ENCODE measurements at places on chromosomes 1 and 21.
A peak's percentile ranks its signal among the peaks of the same experiment; 100 is the strongest.

GRCh38 chr1:31591425-31592093 lies 15.2 kb downstream of the TINAGL1 start:
- no peak for DNase-seq

DNA sequence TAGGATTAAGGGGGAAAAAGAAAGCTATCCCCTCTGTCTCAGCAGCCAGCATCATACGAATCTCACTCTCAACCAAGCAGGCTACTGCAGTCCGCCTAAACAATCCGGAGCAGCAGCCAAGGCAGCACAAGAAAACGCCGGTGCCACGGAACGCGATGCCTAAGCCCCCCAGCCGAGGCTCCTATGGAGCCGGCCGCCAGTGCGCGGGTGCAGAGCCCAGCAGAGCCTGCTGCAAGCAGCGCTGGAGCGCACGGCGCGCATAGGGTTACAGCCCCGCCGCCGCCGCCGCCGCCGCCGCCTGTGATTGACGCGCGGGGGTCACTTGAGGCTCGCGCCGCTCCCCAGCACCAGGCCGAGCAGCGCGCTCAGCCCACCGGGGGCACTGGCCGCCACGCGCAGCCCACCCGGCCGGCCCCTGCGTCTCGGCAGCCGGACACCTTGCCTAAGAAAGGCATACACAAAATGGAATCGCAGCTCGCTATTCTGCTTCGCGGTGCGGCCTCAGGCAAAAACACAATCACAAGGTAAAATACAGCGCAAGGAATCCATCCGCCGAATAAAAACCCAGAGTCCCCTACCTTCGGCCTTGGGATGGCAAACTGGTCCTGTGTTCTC lies 780 bp downstream of the HIVEP3 start:
- no peak for DNase-seq

- DNase-seq, result no peak
Observed at GRCh38 chr1:93729502-93729901, 47.9 kb upstream of the BCAR3 start.

GRCh38 chr1:246182149-246182851 lies 324.8 kb downstream of the SMYD3 start:
- no peak for DNase-seq

GRCh38 chr1:221636967-221637366 lies 104.9 kb downstream of the DUSP10 start:
- DNase-seq, result no peak

DNA sequence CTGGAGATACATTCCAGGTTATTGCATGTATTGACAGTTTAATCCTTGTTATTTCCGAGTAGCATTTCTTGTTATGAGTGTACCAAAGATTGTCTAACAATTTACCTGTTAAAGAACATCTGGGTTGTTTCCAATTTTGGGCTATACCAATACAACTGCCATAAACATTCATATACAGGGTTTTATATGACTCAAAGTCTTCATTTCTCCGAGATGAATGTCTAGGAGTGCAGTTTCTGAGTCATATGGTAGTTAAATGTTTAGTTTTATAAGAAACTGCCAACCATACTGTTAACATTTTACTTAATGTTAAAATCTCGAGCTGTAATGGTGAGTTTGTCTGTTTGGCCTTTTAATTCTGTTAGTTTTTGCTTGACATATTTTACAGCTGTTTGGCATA lies 10.0 kb downstream of the RAB4A start:
- DNase-seq, result no peak

GRCh38 chr1:209625791-209626285 lies 26.4 kb downstream of the LAMB3 start:
- no peak for DNase-seq

- DNase-seq, result no peak
Observed at GRCh38 chr1:32754317-32755097, 51.9 kb upstream of the SYNC start.

- DNase-seq, result no peak
Observed at GRCh38 chr1:245657371-245657770, 502.6 kb downstream of the KIF26B start.

DNA sequence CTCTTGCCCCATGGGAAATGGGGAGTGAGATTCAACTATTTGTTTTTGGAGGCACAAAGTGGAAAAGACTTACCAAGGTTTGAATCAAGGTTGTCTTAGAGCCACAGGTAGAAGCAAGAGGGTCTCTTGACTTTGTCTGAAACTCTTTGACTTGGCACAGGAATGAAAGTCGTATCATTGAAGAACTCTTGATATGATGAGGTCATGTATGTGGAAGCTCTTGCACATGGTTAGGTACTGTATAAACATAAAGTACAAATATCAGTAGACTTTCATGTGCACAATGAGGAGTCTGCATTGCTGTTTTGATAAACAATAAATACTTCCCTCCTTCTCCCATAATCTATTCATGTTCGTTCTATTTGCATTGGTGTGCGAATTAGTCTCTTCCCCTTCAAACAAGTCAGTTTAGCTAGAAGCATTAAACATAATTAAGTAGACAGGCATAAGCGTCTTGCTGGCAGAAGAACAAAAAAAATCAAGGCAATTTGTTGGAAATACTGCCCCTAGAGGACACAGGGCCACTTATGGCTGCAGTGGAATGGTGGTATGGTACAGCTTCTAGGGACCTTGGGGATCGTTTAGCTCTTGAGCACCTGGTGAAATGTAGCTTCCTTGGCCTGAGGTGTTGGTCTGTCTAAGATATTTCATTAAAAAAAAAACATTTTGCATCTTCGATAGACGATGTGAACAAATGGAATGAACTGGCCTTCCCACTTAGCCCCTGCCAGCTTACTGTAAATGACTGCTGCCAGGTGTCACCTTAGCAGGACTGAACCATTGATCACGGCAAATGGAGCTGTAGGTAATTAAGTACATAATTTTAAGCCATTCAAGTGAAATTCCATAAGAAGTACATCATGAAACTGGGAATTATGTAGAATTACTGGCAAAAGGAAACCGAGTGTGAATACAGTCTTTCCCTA lies 218.0 kb upstream of the GALNT2 start:
- DNase-seq, result peak; percentile 3

DNA sequence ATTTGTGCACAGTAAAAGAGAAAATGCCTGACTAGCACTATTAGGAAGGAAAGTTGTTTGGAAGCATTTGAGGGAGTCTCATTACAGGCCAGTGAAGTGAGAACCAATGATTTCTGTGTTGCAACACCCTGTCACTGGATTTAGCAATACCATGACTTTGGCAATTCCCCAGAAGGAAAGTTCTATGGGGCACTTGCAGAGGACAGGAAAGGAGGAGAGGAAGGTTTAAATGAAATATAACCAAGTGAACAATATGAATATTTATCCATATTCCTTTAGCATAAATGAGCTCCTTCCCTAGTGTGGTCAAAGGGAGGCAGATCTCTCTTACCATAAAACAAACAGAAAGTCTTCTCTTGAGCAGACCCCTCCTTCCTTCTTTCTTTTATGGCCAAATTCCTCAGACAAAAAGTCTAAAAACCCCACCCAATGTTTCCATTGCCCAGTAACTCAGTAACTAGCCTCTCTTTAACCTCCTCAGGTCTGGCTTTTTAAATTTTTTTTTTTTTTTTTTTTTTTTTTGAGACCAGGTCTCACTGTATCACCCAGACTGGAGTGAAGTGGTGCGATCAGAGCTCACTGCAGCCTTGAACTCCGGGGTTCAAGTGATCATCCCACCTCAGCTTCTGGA lies 5.5 kb downstream of the TLR5 start:
- peak; percentile 68 for DNase-seq

GRCh38 chr21:43802713-43803313 lies 13.4 kb downstream of the RRP1 start:
- no peak for DNase-seq

DNA sequence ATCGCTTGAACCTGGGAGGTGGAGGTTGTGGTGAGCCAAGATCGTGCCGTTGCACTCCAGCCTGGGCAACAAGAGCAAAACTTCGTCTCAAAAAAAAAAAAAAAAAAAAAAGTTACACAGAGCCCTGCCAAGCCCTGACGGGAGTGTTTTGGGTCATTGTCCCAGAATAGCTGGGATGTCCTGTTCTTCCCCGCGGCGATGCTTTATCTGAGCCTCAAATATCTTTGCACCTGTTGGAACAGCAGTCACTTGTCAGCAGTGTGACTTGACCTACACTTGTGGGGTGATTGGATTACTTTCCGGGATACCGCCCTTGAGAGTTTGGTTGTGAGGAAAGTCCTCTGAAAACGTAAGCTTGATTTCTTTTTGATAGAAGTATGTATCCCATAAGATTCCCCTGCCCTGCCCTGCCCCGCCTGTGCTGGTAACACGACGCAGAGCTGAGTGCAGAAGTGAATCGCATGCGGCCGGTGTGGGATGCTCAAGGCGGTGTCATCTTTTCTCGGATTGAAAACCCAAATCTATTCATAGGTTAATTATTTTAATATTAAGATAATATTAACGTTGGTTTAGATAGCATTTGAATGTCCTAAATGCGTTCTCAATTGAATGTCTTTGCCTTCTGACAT lies 50.9 kb downstream of the PCNT start:
- no peak for DNase-seq

DNA sequence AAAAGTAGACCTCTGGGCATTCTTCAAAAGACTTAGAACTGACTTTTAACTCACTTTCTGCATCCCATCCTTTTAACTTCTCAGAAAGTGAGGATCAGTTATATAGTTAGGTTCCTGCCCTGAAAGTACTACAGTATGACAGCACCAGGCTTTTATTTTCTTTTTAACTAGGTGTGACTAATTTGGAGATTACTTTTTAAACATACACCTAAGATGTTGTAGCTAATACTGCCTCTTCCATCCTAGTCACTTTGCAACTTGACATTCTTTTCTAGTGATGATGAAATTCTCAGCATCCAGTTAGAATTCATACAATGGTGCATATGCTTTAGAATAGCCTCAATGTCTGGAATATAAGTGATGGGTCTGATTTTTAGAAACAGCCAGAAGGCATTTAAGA lies 24.6 kb downstream of the RUNX1 start:
- DNase-seq, result no peak

DNA sequence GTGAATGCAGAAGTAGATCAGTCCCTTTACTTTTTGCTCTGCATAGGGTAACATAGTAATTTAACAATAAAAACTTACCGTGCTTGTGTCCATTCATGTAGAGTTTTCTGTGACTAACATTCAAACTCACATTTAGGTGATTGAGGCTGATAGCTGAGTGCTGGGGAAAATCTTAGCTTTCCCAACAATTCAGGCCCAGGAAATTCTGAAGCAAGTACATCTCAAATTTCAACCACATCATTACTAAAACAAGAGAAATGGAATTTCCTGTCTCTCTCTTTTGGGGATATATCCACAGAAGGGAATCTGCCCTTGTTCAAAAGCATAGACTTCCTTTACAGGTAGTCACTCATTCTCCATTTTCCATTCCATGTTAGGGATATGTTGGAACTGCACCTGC lies 33.1 kb upstream of the C1orf146 start:
- DNase-seq, result peak; percentile 39

DNA sequence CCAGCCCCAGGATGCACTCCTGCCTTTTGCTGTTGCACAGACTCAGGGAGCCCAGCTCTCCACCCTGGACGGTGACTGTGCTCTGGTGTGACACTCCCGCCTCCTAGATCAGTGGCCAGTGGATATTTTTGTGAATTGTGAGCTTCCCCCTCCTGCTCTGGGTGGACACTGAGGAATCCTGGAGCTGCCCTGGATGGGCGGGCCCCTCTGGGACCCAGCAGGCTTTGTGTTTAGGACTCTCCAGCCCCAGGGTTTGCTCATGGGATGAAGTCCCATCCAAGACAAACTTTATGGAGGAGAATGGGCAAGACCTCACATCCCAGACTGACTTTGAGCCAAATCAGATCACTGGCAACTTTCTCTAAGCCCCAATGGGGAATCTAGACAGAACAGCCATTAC lies 16.1 kb downstream of the SLC6A9 start:
- no peak for DNase-seq

GRCh38 chr1:76955652-76956051 lies 88.4 kb downstream of the ST6GALNAC5 start:
- no peak for DNase-seq

DNA sequence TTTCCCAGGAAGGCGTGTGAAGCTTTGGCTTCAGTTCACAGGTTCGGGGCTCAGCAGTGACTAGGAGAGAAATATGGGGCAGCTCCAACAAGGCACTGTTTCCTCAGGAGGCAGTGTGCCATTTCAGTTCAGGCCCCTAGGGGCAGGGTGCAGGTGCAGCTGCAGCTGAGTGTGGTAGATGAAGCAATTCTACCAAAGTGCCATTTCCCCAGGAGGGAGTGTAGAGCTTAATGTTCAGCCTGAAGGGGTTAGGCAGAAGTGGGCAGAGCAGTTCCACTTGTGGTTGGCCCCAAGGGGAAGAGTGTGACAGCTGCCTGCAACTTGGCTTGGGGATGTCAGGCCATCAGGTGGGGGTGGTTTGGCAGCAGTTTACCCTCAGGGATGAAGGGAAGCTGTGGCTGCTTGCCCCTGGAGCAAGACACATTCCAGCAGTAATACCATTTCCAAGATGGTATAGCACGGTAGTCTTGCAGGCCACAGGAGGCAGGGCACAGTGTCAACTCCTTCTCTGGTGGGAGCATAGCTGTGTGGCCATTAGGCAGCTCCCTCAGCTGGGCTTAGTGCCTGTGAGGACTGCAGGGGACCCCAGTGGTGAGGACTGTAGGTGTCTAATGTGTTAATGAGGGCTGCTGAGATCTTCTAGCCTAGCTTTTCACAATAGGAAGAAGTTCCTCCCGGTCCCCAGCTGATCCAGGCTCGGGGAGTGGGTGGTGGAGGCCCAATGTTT lies 34.7 kb downstream of the RGSL1 start:
- DNase-seq, result no peak

- no peak for DNase-seq
Observed at GRCh38 chr1:3899754-3900149, 320 bp downstream of the C1orf174 start.

- no peak for DNase-seq
Observed at GRCh38 chr1:244302876-244303609, 148.7 kb downstream of the ADSS2 start.

Data from AG09309 (cell line).